ENCODE measurements at places on chromosomes 13 and 19.

DNA sequence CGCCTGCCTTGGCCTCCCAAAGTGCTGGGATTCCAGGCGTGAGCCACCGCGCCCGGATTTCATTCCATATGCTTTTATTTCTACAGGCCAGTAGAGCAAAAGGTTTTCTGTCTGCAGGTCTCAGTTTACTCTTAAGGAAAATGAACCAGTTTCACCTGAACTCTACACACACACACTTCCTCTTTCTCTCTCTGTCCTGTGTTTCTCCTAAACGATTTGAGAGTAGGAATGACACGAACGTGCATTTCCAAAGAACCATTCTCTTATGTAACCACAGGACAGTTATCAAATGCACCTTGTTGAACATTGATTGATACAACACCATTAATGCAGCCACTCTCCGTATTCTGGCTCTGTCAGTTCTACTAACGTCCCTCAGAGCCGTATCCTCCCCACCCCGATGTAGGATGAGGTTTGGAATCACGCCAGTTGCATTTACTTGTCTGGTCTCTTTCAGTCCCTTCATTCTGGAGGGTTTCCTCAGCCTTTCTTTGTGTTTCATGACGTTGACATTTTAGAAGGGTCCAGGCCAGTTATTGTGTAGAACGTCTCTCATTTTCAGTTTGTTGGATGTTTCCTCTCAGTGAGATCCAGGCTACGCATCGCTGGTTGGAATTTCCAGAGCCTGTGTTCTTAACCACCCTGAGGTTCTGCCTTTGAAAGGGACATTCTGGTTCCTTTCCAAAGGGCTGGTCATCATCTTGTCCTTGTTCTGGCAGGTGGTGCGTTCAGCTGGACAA is 36.0 kb downstream of the BICRA start:
- DNase-seq = no peak

- no peak for DNase-seq
Measured at GRCh38 chr13:39415008-39415802, 187.8 kb downstream of the LHFPL6 start.

DNA sequence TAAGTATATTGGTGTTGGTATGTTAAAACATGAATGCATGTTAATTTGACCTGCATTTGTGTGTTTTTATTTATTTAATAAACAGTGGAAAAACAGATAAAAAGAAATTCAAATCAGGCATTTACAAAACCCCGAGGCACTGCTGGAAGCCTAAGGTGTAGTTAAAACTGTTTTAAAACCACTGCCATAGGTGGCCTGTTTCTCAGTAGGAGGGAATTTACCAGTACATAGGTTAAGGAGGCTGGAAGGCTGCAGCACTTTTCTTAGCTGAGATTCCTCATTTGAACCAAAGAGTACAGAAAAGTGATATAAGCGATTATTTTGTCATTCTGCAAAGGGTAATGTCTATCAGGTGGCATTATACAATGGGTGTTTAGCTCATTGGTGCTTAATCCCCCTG is 99.6 kb downstream of the PAN3 start:
- no peak for DNase-seq

DNA sequence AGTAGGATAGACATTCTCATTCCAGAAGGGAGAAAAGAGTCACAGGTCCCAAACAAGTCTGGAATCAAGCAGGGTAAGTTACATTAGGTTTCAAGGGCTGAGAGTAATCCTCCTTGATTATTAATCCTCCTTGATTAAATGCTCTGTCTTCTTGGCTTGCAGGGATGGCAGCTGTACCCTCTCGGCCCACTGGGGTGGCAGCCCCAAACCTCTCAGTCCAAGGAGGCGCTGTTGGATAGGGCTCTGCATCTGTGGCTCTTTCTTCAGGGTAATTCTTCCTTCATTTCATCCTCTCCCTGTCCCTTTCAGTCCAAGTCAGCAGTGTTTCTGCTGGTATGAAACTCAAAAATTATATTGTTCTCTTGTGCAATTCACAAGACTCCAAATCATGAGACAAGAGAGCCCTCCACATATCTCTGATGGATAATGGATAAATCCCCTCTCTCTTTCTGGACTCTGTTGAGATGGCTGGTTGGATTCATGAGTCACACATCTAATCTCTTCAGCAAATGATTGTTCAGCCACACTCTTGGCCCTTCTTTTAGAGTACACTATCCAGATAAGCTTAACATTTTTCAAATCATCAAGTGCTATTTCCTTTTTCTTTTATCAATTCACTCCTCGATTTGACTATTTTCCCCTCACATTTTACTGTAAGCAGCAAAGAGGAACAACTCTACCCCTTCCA is 323.7 kb upstream of the HTR2A start:
- DNase-seq = no peak

DNA sequence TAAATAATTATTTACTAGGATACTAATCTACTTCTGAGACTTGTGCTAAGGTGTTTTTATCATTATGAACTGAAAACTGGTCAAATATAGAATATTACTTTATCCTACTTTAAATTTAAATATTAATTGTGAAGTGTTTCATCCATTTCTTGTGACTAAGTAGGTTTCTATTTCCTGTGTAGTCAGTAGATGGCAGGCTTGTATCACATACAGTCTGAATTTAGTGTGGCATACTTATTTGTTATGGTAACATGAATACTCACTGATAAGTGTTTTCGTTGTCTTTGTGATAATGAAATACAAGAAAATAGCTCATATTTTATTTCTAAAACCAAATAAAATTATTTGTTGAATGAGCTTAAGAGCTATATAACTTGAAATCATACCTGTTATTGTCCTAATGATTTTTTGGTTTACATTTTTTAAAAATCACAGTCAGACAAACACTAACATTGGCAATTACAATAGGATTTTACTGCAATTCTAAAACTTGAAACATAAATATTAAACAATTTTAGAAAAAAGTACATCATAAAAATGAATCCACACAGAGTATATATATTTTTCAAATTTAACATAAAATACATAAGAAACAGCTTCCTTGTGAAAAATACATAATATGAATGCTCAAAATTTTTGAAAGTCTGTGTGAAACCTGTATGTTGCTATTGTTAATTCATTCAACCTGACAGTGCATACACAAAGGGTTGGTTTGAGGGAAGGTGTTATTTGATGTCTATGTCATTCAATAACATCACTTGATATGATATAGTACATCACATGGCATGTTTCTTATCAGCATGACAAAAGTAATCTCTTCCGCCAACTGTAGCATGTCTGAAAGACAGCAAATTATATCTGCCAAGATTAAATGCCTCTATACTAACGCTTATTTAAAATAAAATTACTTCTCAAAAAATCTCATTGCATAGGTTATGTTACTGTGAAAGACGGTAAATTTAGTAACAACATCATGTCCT is 904.8 kb upstream of the PCDH20 start:
- DNase-seq = no peak
